ENCODE measurements at places on chromosomes 16 and 17. TPM values are rescaled to one million over a fixed set of nuclear protein-coding genes. Genes with fewer than 3 reads are reported as not detected.

Gene AATK
- total RNA-seq: 0.54 TPM

Gene KLHL10
- total RNA-seq: not detected

Gene HP
- total RNA-seq: not detected

Gene ABCA10
- 0.75 TPM for total RNA-seq

Gene ZFHX3
- total RNA-seq: 18.0 TPM

Gene TBC1D3C
- total RNA-seq: not detected

Gene CORO7
- 25.0 TPM for total RNA-seq

Gene MSI2
- 67.9 TPM for total RNA-seq

Gene STX1B
- 10.7 TPM for total RNA-seq

Gene ATP2A1
- total RNA-seq: 2.0 TPM

DNA sequence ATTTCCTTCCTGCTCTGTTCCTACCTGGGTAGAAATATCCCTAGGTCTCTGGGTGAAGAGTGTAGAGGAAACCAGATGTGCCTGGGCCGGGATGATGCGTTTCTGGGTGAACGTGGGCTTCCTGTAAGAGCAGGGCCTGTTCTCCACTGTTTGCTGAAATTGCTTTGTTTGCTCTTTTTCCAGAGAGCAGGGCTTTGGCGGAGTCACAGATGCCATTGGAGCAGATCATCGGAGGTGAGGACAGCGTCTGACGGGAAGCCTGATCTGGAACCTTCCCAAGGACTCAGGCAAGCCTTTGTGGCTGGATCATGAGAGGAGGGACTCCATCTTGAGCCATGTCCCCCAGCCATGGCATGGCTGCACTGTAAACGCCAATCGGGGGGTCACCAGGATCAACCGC is 15.4 kb downstream of the DHODH start:
- no peak for DNase-seq
- no peaks in the 10 kb centered on the region for H3K36me3 ChIP-seq
- H3K27ac ChIP-seq: no peak overlapping the region

DNA sequence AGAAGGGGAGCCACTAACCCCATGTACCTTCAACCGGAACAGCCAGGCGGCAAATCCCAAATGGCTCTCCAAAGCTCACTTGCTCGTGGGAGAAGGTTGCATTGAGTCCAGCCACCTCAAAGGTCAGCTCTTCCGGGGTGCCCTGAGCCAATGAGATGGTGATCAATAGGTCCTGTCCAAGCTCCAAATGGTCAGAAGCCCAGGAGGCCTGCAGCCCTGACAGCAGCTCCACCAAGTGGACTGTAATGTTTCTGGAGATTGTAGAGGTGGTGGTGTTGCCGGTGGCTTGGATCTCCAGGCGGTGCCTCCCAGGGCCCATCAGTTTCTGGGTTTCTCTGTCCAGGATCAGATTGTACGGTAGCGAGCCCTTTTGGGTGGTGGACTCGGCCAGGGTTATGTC is 39.9 kb upstream of the BCO1 start:
- no peak for DNase-seq
- H3K4me1 ChIP-seq: no peaks in the 10 kb centered on the region
- H3K27me3 ChIP-seq: peaks cover 12% of the 10 kb centered on the region
- H3K4me3 ChIP-seq: no peak overlapping the region
- H3K36me3 ChIP-seq: no peaks in the 10 kb centered on the region

DNA sequence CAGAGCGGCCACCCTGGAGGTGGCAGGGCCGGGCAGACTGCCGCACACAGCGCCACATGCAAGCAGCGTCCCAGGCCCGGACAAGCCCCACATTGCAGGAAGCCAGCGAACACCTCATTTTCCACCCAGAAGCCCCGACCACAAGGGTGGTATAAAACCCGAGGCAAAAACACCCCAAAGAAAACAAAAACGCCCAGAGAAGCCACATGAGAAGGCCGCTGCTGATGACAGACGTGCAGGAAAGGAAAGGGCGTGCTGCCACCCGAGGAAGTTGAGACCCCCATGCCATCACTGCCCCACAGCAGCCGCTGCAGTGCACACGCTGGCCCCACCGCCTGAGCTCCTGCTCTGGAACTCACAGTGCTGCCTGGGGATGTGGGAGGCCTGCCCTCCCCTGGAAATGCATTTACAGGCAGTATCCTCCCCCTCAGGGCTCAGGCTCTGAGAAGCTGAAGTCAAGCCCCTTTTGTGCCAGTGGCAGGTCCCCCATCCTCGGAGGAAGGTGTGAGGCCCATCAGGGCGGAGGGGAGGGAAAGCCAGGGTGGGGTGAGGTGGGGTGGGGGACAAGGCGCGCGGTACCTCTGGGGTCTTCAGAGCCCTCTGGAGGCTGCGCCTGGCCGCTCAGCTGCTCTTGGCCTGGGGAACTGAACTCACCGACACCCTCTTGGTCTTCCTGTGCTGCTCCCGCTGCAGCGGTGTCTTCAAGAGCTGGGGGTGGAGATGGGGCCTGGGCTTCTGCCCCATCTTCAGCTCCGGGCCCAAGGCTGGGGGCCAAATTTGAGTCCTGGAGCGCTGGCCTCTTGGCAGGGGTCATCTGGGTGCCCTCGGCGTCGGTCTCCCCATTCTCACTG is 62.0 kb downstream of the IL21R start:
- H3K4me3 ChIP-seq: no peak overlapping the region
- H3K27ac ChIP-seq: no peak overlapping the region
- H3K4me1 ChIP-seq: peaks cover 9% of the 10 kb centered on the region
- H3K36me3 ChIP-seq: peaks cover 27% of the 10 kb centered on the region
- H3K27me3 ChIP-seq: no peaks in the 10 kb centered on the region
- no peak for DNase-seq

DNA sequence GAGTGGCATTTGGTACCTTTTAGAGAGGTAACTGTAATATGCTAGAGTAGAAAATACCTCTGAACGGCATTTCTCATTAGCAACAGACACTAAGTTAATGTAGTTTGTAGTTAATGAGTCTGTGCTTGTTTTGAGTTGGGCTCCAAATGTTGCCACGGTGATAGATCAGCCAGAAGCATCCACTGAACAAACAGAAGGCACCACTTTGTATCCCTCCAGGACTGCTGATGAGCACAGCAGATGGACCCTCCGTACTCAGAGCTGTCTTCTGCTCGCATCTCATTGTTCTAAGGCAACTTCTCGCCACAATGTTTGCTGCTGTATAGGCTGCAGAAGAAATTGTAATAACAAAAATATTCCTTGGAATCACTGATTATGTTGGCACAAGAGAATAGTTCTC is 56.1 kb downstream of the TNRC6C start:
- H3K27ac ChIP-seq: no peak overlapping the region
- no peak for DNase-seq
- no peaks in the 10 kb centered on the region for H3K4me1 ChIP-seq
- H3K4me3 ChIP-seq: no peak overlapping the region
- H3K27me3 ChIP-seq: no peaks in the 10 kb centered on the region
- H3K36me3 ChIP-seq: no peaks in the 10 kb centered on the region

DNA sequence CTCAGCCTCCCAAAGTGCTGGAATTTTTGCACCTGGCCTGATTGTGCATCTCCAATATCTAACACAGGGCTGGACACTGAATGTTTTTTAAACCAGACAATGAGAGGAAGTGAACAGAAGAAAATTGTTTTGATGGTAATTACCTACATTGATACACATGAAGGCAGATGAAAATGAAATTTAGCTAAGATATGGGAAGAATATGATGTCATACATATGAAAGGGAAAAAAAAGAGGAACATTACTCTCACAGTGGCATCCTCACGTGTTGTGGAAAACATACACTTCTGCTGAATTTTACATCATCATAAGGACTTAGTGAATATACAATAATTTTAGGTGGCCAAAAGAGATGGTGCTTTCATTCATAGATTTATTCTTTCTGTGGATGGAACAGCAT is 111.7 kb downstream of the SYCE1L start:
- H3K27ac ChIP-seq: no peak overlapping the region
- no peaks in the 10 kb centered on the region for H3K27me3 ChIP-seq
- peaks cover 10% of the 10 kb centered on the region for H3K4me1 ChIP-seq

DNA sequence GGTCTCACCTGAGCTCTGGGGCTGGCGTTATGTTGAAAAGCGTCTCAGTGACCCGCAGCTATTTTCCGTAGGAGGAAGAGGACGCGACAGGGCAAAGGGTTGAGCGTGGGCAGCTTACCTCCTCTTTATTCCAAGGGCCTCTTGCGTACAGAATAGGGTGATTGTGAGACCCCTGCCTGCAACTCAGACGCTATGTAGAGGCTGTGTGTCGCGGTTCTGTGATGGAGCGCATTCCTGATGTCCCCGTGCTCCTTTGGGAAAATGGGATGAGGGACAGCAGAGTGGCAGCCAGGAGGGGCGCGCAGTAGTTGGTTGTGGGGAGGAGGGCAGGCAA is 531 bp upstream of the CDH8 start:
- peaks cover 9% of the 10 kb centered on the region for H3K4me1 ChIP-seq
- no peaks in the 10 kb centered on the region for H3K36me3 ChIP-seq
- H3K4me3 ChIP-seq: peak overlapping the region; percentile 19
- DNase-seq: no peak

DNA sequence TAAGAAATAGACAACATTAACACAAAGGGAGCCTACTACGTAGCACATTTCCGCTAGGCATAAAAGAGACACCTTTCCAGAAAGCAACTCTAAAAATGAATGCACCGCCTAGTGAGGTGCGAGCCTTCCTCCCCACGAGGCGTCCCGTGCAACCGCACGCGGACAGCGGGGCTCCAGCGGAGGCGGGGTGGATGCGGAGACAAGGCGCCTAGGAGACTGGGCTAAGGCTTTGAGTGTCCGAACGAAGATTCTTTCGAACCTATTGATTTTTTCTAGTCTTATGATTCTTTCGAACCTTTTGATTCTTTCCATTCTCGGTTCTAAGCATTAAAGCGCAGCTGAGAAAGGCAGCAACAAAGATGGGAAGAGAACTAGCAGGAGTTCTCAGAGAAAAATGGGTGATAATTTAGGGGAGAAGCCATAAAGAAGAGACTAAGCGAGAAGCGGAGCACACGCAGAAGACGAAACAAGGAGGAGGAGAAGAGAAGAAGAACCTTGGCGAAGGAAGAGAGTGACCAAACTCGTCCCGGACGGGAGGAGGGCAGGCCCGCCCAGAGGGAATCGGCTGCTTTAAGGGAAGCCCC is 394 bp upstream of the CPD start:
- peaks cover 17% of the 10 kb centered on the region for H3K4me1 ChIP-seq
- no peak for DNase-seq
- no peak overlapping the region for H3K27ac ChIP-seq
- no peaks in the 10 kb centered on the region for H3K36me3 ChIP-seq
- peak overlapping the region; percentile 68 for H3K4me3 ChIP-seq

DNA sequence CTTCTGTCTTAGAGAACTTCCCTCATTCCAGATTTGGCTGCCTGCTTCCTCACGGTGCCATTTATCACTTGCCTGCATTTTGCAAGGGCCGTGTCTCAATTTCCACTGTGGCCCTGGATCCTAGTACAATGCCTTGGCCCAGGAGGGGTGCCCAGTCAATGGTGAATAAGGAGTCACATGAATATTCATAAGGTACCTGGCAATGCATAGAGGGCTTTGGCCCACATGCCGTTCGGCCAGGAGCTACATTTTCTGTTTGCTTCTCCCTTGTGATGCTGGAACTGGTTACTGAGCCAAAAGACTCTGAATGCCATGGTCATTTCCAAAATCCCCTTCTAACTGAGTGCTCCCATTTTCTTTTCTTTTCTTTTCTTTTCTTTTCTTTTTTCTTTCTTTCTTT is 4.8 kb upstream of the PIRT start:
- H3K36me3 ChIP-seq: no peaks in the 10 kb centered on the region
- H3K27ac ChIP-seq: no peak overlapping the region
- no peak overlapping the region for H3K4me3 ChIP-seq
- H3K4me1 ChIP-seq: no peaks in the 10 kb centered on the region

- H3K4me3 ChIP-seq: peak overlapping the region; percentile 85
- no peaks in the 10 kb centered on the region for H3K27me3 ChIP-seq
- DNase-seq: no peak
- H3K36me3 ChIP-seq: no peaks in the 10 kb centered on the region
These were observed 852 bp upstream of the HELZ start for GRCh38 chr17:67245694-67246402.

DNA sequence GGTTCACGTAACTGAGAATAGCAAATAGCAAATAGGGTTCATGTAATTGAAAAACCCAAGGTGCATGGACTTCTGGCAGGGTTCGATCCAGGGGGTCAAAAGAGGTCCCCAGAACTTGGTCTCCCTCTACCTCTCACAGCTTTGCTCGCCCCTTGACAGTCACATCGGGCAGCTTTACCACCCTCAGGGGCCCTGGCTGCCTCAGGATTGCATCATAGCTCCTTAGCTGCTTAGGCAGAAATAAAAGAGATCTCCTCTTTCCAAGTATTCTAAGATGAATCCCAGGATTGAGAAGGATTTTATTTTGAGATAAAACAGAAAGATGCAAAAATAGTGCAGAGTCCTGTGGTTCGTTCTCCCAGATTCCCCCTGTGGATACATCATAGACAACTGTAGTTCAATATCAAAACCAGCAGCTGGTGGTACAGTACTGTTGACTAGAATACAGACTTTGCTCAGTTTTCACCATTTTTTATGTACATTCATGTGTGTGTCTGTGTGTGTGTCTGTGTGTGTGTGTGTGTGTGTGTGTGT is 12.8 kb downstream of the ADGRG3 start:
- no peak for DNase-seq
- H3K4me1 ChIP-seq: no peaks in the 10 kb centered on the region
- H3K36me3 ChIP-seq: no peaks in the 10 kb centered on the region
- no peak overlapping the region for H3K27ac ChIP-seq
- H3K27me3 ChIP-seq: peaks cover 7% of the 10 kb centered on the region
- no peak overlapping the region for H3K4me3 ChIP-seq

DNA sequence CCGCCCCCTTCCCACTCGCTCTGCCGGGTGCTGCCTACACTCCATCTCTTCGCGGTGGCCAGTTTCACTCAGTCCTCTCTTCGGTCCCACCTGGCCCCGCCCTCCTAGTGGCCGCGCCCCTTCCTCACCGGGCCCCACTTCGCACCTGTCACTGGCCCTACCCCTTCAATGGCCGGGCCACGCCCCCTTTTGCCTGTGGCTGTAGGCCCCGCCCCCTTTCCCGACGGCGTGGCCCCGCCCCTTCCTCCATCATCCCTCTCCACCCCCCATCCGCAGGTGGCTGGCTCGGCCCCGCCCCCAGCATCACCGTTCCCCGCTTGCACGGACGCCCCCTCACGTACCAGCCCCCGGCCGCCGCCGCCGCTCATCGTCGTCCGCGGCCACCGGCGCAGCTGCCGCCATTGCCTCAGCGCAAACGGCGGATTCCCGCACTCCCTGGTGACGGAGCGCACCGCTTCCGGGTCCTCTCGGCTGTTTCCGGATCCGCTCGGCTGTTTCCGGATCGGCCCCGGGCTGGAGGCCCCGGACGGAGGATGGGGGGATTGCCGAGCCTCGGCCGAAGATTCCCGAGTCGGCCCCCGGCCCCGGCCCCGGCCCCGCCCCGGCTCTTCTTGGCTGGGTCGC is at the start of gene RABEP2:
TSS of gene RABEP2 (minus strand) at position 477 of the 624 bp plus-strand sequence. CDS start at position 402, 75 bp downstream.
- DNase-seq: peak; percentile 56
- no peaks in the 10 kb centered on the region for H3K27me3 ChIP-seq
- peak within 1 kb of the TSS; percentile 79 for H3K4me3 ChIP-seq
- peak within 1 kb of the TSS; percentile 88 for H3K27ac ChIP-seq
- no peaks in the 10 kb centered on the region for H3K36me3 ChIP-seq

Data from astrocyte (in vitro differentiated cells and primary cell).